ENCODE measurements at places on chromosomes 4 and X.

DNA sequence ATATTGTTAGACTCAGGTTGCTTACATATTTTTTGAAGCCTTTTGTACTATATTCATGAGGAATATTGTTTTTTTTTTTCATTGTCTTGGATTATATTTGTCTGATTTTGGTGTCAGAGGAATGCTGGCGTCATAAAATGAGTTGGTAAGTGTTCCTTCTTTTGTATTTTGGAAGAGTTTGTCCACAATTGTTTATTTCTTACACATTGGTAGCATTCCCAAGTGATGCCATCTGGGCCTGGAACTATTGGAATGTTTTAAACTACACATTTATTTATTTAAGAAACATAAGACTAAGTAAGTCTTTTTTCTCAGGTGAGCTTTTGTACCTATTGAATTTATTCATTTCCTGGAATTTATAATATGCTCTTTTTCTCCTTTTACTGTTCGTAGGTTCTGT lies 107.6 kb downstream of the LARP1B start:
- no peak for DNase-seq

DNA sequence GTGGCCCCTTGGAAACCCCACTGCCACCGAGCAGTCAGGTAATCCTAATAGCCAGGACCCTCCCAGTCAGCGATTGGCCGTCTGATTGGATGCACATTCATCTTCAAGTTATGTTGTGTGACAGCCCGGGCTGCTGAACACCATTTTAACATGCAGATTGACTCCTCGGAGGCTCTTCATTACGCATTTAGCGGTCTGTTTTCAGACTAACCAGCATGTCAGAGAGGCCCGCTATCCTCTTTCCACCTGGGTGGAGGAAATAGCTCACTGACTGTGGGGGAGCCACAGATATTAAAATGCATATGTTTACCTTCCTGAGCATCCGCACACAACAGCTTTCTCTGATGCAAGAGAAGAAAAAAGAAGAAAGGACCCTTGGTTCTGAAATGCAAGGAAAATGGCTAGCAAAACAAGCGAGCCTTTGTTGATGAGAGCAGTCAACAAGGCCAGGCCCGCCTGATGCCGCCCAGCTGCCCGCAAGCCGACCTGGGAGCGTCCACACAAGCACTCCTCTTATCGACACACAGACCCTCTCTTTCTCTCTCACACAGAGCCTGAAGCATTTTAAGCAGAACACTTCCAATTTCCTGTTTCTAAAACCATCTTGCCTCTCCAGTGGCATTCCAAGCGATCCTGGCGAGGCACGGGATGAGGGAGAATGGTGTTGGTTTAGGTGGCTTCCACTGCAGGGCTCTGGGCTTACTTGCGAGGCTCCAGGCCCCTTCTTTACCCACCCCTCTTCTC lies 118.3 kb downstream of the MGST2 start:
- DNase-seq = no peak

DNA sequence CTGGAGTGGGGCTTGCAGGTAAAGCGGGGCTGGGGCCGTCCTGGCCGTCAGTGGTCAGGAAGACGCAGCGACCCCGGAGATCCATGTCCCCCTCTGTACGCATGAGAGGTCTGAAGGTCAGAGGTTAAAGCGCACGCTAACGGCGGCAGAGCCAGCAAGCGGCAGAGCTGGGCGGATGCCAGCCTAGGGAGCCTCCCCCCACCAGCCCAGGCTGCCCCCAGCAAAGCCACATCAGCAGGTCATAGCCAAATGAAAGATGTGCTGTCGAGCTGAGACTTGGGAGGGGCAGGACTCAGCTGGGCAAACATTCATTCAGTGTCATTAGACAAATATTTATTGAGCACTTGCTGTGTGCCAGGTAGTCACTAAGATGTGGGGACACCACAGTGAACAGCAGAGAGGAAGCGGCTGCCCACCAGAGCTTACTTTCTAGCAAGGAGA lies 593 bp upstream of the JAKMIP1 start:
- DNase-seq = no peak

DNA sequence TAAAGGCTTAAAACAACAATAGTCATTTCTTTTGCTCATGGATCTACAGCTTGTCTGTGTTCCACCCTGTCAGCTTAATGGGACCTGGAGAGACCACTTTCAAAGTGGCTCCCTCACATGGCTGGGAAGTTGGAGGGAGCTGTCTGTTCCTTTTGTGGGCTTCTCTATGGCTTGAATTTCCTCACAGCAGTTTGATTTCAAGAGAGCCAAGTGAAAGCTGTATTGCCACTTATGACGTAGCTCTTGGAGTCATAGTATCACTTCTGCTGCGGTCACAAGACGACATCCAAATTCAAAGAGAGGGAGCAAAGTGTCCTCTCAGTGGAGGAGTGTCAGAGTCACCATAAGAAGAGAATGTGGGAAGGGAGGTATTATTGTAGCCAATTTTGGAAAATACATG lies 22.7 kb upstream of the ACSL1 start:
- DNase-seq = no peak

GRCh38 chrX:107565015-107565414 lies 63.3 kb upstream of the PRPS1 start:
- DNase-seq = no peak

GRCh38 chr4:42410446-42410845 lies 13.2 kb downstream of the SHISA3 start:
- no peak for DNase-seq

- no peak for DNase-seq
Measured at GRCh38 chr4:188647820-188648370, 508.7 kb downstream of the TRIML1 start.

DNA sequence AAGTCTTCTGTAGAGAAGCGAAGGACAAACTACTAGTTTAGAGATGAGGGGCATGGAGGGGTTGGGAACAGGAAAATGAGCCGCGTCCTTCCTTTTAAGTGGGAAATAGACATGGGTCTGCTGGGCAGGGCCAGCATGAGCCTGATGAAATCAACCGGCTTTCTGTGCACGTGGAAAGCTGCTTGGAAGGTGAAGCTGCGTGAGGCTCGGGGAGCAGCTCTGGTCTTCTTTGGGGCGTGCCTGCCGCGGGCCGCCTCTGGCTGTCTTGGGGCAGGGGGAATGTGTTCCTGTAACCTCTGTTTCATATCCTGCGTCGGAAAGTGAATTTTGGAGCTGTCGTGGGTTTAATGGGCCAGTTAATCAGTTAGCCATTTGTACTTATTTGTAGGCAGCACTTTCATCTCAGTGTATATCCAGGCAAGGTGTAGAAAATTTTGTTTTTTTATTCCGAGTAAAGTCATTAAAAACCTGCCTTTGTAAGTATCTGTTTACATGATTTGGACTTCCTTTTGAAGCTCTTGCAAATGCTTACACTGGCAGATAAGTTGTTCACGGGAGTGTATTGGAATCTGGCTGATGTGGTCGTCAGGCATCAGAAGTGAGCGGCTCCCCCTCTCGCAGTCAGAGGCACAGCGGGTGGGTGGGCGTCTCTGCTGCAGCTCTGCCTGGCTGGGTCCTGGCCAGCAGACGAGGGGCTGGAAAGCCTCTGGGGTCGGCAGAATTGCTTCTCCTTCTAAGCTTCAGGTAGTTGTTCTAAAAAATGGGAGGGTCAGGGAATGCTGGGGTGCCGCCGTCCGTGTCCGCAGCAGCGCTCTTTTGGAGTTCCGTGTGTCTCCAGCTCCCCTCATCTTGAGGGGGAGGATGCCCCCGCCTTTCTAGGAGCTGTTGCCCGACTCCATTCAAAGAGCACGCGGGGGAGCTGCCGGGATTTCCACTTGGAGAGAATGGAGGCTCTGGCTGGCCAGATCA lies 70.5 kb upstream of the HGFAC start:
- DNase-seq = no peak

DNA sequence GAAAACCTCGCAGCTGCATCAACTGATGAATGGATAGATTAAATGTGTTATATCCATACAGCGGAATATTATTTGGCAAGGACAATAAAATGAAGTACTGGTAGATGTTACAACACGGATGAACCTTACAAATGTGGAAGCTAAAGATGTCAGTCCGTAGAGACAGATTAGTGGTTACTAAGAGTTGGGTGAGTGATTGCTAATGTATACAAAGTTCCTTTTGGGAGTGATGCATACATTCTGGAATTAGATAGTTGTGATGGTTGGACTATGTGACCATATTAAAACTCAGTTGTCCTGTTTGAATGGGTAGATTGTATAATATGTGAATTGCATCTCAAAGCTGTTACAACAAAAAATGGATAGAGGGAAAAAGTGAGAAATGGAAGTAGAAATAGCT lies 2.8 kb downstream of the FIP1L1 start:
- DNase-seq = no peak

GRCh38 chr4:113979148-113979904 lies at the start of gene ARSJ:
Gene ARSJ, minus strand, starts transcription at chr4:113979647. Its CDS starts 813 bp downstream, at chr4:113978834.
- peak; percentile 41 for DNase-seq

- no peak for DNase-seq
Measured at GRCh38 chr4:169727616-169728015, 30.1 kb downstream of the HPF1 start.

DNA sequence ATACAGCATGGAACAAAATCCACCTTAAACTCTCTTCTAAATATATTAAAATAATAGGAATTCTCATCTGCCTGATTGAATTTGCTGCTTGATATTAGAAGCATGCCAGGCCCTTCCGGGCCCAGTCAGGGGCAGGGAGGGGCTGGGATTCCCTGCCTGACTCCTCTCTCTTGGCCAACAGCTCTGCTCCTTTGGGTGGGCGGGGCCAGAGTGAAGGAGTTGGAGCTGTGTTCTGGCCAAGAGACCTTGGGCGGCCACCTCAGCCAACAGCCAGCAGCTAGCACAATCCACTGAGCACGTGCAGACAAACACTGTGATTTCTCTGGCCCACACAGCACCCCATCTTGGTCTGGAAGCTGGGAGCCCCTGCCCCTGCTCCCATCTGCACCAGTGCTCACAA lies 140.3 kb downstream of the PJA1 start:
- DNase-seq = no peak

- no peak for DNase-seq
Measured at GRCh38 chr4:165986956-165987698, 114.1 kb downstream of the TLL1 start.

DNA sequence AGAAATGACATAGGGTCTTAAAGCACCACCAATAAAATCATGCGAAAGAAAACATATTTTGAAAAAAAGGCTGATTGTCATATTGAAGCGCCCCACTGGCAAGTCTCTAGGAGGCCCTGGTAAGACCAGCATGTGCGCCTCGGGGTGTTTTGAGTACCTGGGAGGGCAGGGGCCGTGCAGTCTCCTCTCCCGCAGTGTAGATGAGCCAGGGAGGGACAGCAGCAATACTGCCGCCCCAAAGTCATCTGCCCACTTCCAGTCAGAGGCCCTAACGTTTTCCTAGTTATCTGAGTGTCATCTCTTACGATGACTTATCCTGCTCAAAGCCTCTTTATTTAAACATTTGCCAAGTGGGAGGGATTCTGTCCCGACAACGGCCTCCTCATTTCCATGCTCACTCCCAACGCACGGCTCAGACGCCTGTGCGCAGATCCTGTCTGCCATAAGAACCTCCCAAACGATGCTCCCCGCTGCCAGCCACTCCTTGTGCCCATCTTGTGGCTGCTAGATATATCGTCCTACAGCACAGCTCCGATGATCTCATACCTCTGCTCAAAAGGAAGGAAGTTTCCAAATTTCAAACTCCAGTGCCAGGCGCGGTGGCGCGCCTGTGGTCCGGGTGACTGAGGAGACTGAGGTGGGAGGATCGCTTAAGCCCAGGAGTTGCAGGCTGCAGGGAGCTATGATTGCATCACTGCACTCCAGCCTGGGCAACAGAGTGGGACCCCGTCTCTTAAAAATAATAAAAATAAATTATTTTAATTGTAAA lies 17.2 kb upstream of the SCRG1 start:
- DNase-seq = no peak

- DNase-seq = no peak
Measured at GRCh38 chr4:176778491-176778890, 14.2 kb downstream of the VEGFC start.

- no peak for DNase-seq
Measured at GRCh38 chr4:57154191-57154590, 44.0 kb upstream of the IGFBP7 start.

DNA sequence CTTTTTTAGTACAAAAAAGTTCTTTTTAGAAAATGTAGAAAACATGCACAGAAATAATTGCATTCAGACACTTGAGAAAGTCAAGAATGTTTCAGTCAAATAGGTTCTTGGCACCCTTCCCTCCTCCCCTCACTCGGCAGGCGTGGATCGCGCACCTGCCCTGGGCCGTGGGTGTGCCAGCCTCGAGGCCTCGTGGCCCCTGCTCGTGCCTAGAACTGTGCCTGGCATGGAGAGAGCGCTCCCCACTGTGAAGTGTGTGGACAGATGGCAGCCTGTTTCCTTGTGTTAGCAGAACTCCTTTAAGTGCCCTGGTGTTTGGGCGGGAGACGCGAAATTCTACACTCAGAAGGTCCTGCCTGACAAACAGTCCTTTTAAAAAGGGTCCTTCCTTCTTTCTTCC lies 14.7 kb downstream of the RGS12 start:
- DNase-seq = no peak

DNA sequence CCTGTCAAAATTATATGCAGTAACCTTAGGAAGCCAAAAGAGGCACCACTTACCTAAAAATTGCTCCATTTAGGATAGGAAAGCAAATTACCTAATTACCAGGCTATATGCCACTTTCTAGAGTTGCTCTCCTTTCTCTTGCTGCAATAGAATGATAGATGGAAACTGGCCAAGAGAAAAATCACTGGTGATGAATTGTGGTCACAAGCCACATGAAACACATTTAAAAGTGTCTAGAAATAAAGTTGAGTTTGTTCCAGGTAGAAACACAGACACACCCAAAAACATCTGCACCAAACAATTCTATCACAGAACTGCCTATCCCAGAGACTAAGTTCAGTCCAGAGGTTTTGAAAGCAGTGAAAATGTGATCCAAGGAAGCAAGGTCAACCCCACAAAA lies 337.7 kb downstream of the PCDH19 start:
- DNase-seq = no peak

GRCh38 chrX:42220083-42220482 lies 296.7 kb upstream of the CASK start:
- DNase-seq = no peak

- DNase-seq = no peak
Measured at GRCh38 chrX:125439194-125439849, 119.7 kb downstream of the TEX13C start.

- no peak for DNase-seq
Measured at GRCh38 chr4:113450295-113451080, 311.1 kb downstream of the CAMK2D start.

- DNase-seq = no peak
Measured at GRCh38 chrX:94058728-94059382, 384.8 kb downstream of the FAM133A start.

GRCh38 chr4:74365761-74366160 lies 816 bp downstream of the EREG start:
- no peak for DNase-seq

DNA sequence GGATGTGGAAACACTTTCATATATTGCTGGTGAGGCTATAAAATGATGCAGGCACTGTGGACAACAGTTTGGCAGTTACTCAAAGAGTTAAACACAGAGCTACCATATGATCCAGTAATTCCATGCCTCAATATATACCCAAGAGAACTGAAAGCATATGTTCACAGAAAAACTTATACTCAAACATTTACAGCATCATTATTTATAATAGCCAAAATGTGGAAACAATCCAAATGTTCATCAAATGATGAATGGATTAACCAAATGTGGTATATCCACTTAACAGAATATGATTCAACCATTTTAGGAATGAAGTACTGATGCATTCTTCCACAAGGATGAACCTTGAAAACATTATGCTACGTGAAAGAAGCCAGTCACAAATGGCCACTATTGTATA lies 603.8 kb downstream of the IQCM start:
- DNase-seq = no peak

- no peak for DNase-seq
Measured at GRCh38 chr4:159353422-159354116, 250.7 kb downstream of the RAPGEF2 start.

Data from AG09309 (cell line).